ENCODE measurements at places on chromosomes 2 and 18.

DNA sequence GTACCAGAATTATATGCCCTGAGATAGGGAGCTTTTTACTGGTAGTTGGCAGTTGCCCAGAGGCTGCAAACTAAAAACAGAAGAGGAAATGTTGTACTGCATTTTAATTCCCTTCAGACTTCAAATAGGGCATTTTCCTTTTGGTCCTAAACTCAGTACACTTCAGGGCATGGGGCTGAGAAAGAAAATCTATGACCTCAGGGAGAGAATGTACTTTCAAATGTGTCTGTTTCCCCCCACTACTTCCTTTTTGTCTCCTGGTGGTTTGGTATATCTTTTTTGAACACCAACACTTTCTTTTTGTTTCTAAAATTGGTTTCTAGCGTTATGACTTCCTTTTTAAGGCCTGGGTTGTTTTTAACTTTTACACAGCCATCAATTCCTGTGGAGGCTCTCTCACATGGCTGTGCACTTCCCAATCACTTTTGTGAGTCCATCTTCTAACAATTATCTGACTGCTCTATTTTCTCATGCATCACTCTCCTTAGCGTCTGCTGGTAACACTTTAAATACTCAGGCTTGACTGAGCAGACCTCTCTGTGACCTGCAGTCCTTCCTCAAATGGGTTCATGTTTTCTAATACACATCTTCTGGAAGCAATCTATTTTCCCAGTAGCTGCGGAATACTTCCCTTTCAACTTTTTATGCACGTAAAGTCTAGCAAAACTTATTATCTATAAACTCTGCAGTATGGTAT is 596.0 kb downstream of the LRP1B start:
- no peak overlapping the region for H3K27ac ChIP-seq
- DNase-seq, result no peak
- no peaks in the 10 kb centered on the region for H3K4me1 ChIP-seq
- H3K27me3 ChIP-seq, result no peaks in the 10 kb centered on the region
- H3K4me3 ChIP-seq, result no peak overlapping the region

GRCh38 chr2:223888251-223888650 is 50.9 kb upstream of the AP1S3 start:
- H3K4me3 ChIP-seq, result no peak overlapping the region
- DNase-seq, result no peak
- no peak overlapping the region for H3K27ac ChIP-seq
- H3K36me3 ChIP-seq, result peaks cover 5% of the 10 kb centered on the region

GRCh38 chr2:119659601-119660342 is 19.2 kb upstream of the TMEM177 start:
- H3K27ac ChIP-seq, result no peak overlapping the region
- DNase-seq, result no peak
- H3K4me3 ChIP-seq, result no peak overlapping the region
- no peaks in the 10 kb centered on the region for H3K4me1 ChIP-seq
- no peaks in the 10 kb centered on the region for H3K36me3 ChIP-seq

DNA sequence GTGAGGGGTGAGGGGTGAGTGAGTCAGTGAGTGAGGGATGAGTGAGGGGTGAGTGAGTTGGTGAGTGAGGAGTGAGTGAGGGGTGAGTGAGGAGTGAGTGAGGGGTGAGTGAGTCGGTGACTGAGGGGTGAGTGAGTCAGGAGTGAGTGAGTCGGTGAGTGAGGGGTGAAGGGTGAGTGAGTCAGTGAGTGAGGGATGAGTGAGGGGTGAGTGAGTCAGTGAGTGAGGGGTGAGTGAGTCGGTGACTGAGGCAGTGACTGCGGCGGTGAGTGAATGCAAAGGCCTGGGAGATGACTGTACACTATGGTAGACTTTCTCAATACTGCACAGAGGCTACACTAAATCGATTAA is 16.6 kb downstream of the THAP4 start:
- H3K27me3 ChIP-seq, result no peaks in the 10 kb centered on the region
- H3K4me3 ChIP-seq, result no peak overlapping the region
- no peak overlapping the region for H3K27ac ChIP-seq
- H3K4me1 ChIP-seq, result no peaks in the 10 kb centered on the region

- H3K27me3 ChIP-seq, result no peaks in the 10 kb centered on the region
- H3K4me3 ChIP-seq, result no peak overlapping the region
- no peak overlapping the region for H3K27ac ChIP-seq
- no peak for DNase-seq
Measured at GRCh38 chr2:187050409-187050998, 201.5 kb upstream of the ZSWIM2 start.

DNA sequence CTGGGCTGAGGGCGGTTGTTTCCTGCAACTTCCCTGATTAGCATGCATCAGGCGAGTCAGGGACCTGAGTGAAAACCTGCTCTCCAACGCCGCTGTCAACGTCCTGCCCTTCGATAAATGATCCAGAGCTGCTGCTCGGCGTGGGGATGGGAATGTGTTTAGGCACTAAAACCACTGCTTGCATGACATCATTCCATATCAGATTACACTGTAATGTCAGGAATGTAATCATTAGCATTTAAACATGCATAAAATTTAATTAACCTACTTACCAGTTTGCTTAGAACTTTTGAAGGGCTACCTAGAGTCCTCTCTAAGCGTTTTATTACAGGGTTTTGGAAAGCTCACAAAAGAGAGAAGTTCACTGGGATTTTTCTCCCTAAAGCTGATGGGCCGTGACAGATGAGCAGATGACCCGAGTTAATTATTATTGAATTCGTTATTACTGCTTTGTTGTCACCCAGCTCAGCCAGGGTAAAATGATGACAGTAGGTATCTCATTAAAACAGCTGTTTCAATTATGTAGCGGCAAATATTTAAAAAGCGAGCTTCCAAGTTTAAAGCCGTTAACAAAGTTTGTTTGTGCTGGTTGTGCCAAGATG is 685.6 kb upstream of the SALL3 start:
- peaks cover 12% of the 10 kb centered on the region for H3K4me1 ChIP-seq
- peak overlapping the region; percentile 61 for H3K27ac ChIP-seq
- peak overlapping the region; percentile 12 for H3K4me3 ChIP-seq
- DNase-seq, result no peak

GRCh38 chr2:52452201-52452600 is 1315.4 kb upstream of the CHAC2 start:
- H3K27ac ChIP-seq, result no peak overlapping the region
- no peak overlapping the region for H3K4me3 ChIP-seq
- H3K4me1 ChIP-seq, result no peaks in the 10 kb centered on the region
- no peaks in the 10 kb centered on the region for H3K27me3 ChIP-seq
- H3K36me3 ChIP-seq, result no peaks in the 10 kb centered on the region

DNA sequence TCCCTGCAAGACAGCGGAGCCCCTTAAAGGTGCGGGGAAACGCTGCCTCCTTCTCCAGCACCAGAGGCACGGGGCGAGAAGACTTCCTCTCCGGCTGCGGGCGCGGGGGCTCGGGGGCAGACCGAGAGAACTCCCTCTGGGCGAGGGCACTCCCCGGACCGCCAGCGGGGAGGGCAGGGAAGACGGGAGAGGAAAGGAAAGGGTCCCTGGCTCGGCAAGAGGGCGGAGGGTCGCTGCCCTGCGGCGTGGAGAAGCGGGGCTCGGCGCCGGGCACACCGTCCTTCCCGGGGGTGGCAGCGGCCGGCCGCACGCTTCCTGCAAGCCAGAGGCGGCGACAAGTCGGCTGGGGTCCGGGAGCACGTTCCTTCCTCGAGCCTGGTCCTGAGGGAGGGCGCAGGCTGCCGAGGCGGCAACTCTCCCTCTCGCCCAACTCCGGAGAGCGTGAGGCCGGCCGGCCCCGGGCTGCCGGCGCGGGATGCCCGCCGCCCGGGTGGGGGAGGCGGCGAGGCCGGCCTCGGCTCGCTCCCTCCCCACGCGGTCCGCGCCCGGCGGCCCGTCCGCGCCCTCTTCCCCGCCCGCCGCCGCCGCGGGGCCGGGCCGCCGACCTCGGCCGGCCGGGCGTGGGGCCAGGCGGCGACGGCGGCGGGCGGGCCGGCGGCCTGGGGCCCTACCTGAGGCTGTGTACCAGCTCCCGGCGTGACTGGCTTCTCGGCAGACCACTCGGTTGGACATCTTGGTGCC is 1.1 kb downstream of the MEMO1 start:
- H3K27me3 ChIP-seq, result no peaks in the 10 kb centered on the region
- H3K36me3 ChIP-seq, result no peaks in the 10 kb centered on the region
- H3K4me3 ChIP-seq, result peak overlapping the region; percentile 89
- no peak for DNase-seq

GRCh38 chr2:162838136-162838497 is 450 bp downstream of the KCNH7 start:
- H3K36me3 ChIP-seq, result no peaks in the 10 kb centered on the region
- no peak overlapping the region for H3K27ac ChIP-seq
- no peak for DNase-seq
- H3K4me3 ChIP-seq, result no peak overlapping the region
- no peaks in the 10 kb centered on the region for H3K27me3 ChIP-seq
- H3K4me1 ChIP-seq, result peaks cover 18% of the 10 kb centered on the region

- H3K27me3 ChIP-seq, result no peaks in the 10 kb centered on the region
- no peaks in the 10 kb centered on the region for H3K36me3 ChIP-seq
- H3K4me3 ChIP-seq, result no peak overlapping the region
- H3K4me1 ChIP-seq, result no peaks in the 10 kb centered on the region
- H3K27ac ChIP-seq, result no peak overlapping the region
Measured at GRCh38 chr2:75276093-75277029, 77.0 kb upstream of the TACR1 start.

DNA sequence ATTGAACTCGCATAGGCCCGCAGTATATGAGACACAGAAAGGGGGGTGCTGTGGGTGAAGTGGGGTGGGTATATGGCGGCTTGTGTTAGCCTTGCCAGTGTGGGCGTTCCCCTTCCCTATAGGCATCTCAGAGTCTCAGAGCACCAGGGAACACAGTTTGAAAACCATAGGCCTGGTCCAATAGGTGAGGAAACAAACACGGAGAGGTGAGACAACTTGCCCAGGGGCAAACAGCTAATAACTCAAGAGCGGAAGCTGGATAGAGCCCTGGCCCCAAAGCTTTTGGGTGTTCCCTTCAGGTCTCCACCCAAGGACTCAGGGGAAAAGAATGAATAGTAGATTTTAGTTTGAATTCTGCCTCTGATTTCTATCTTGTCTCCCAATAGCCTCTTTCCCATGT is 7.9 kb downstream of the LIPG start:
- H3K36me3 ChIP-seq, result no peaks in the 10 kb centered on the region
- H3K27me3 ChIP-seq, result no peaks in the 10 kb centered on the region
- no peak overlapping the region for H3K4me3 ChIP-seq
- no peak overlapping the region for H3K27ac ChIP-seq

DNA sequence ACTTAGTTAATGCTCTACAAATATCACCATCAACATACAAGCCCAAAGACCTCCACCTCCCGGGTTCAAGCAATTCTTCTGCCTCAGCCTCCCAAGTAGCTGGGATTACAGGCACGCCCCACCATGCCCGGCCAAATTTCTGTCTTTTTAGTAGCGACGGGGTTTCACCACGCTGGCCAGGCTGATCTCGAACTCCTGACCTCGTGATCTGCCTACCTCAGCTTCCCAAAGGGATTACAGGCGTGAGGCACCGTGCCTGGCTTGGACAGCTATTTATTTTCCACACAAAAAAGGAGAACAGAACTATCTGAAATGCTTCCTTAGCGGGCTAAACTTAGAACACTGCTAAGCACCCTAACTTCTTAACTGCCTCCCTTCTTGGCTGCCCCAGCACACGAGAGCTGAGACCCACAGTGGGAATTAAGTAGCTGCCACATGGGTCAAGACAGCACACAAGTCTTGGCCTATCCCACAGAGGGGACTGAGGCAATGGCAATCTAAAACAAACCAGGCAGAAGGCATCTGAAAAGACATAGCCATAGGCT is 24.8 kb downstream of the CYTIP start:
- no peak for DNase-seq
- no peaks in the 10 kb centered on the region for H3K4me1 ChIP-seq
- H3K4me3 ChIP-seq, result no peak overlapping the region

DNA sequence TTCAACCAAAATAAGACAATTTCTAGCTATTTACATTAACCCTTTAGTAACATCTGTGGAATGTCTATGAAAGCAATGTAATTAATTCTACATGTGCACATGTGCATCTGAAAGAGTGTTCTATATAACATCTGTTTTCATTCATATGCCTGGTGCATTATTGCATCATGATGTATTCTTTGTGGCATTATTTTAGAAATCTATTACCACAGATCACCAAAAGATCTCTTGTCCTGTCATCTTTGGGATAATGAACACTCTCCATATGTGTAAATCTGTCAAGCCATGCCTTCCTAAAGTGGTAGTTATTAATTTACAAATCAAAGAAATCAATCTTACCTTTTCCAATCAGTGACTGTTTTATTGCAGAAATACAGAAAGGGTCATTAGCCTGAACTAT is 86.9 kb downstream of the TRIB2 start:
- no peak overlapping the region for H3K27ac ChIP-seq
- H3K4me3 ChIP-seq, result no peak overlapping the region
- H3K27me3 ChIP-seq, result no peaks in the 10 kb centered on the region
- H3K36me3 ChIP-seq, result no peaks in the 10 kb centered on the region
- H3K4me1 ChIP-seq, result no peaks in the 10 kb centered on the region

DNA sequence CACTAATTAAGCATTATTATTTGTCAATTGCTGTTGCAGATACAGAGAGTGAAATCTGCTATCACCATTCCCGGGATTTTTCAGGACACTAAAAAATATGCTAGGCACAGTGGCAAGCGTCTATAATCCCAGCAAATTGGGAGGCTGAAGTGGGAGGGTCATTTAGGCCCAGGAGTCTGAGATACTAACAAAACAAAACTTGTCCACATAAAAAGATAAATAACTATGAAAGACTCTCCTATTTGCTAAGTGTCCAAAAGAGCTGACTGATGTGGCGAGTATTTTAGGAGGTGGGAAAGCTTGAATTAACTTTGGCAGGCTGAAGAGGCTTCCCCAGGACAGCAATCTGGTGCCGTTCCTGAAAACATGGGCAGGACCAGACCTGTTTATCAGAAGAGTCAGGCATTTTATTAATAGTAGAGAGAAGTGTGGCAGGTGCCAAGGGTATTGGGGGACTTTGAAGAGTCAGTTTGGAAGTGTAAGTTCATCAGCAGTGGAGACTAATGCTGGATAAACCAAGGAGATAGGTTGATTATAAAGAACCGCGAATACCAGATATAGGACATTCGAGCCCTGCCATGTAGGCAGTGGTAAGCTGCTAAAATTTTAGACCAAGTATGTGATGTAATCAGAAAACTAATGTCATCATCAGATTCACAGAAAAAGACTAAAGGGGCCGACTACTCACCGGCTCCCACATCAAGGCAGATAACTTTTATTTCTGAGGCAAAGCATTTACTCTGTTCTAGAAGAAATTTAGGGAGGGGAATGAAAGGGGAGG is 201.8 kb downstream of the EPHA4 start:
- no peaks in the 10 kb centered on the region for H3K4me1 ChIP-seq
- no peak overlapping the region for H3K4me3 ChIP-seq
- no peak for DNase-seq
- no peak overlapping the region for H3K27ac ChIP-seq

DNA sequence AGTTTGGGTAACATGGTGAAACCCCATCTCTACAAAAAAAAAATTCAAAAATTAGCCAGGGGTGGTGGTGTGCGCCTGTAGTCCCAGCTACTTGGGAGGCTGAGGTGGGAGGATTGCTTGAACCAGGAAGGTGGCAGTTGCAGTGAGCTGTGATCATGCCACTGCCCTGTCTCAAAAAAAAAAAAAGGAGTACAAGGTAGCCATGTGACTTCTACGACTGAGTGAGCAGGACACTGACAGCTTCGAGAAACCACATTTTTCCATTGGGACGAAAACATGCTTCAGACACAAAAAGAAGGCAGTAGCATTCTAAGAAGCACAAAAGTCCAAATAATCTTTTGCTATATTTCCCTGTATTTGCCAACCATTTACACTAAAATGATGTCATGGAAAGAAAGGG is 19.7 kb upstream of the IKZF2 start:
- no peak for DNase-seq
- no peaks in the 10 kb centered on the region for H3K4me1 ChIP-seq
- no peak overlapping the region for H3K27ac ChIP-seq

All from esophagus squamous epithelium (tissue), 5 donors.